ENCODE measurements at places on chromosomes 2 and 18. TPM values are rescaled to one million over a fixed set of nuclear protein-coding genes. Genes with fewer than 3 reads are reported as not detected.

The PROKR1 gene
- not detected for total RNA-seq

The GPATCH11 gene
- total RNA-seq = 8.8 TPM

The WDCP gene
- 11.3 TPM for total RNA-seq

The PLGLB2 gene
- 5.3 TPM for total RNA-seq

The MRO gene
- not detected for total RNA-seq

The LNPK gene
- 51.5 TPM for total RNA-seq

The MPP4 gene
- total RNA-seq = 3.9 TPM

The CCDC74B gene
- 3.5 TPM for total RNA-seq

The AFF3 gene
- not detected for total RNA-seq

The CFAP53 gene
- total RNA-seq = 0.27 TPM

The TEX44 gene
- not detected for total RNA-seq

The GYPC gene
- total RNA-seq = 13.7 TPM

The UGT1A4 gene
- total RNA-seq = not detected

The MC5R gene
- total RNA-seq = 0.21 TPM

The HNRNPLL gene
- total RNA-seq = 44.1 TPM

The DUSP2 gene
- 1.9 TPM for total RNA-seq

The GREB1 gene
- total RNA-seq = 0.52 TPM

The CD207 gene
- total RNA-seq = 0.26 TPM

The RRM2 gene
- total RNA-seq = 0.72 TPM

The CNDP1 gene
- total RNA-seq = not detected

The RUFY4 gene
- total RNA-seq = not detected

The GALNT13 gene
- 2.2 TPM for total RNA-seq

The DSG3 gene
- not detected for total RNA-seq

The RAMP1 gene
- 19.5 TPM for total RNA-seq

The IL1RN gene
- total RNA-seq = not detected

The OXER1 gene
- total RNA-seq = 0.32 TPM

The LAMA1 gene
- total RNA-seq = 0.62 TPM

The CDH20 gene
- not detected for total RNA-seq

The RESP18 gene
- total RNA-seq = not detected

The LYG1 gene
- not detected for total RNA-seq

The LRP1B gene
- 0.05 TPM for total RNA-seq

The NPC1 gene
- total RNA-seq = 40.4 TPM

The MOCOS gene
- 4.8 TPM for total RNA-seq

The UGT1A10 gene
- total RNA-seq = not detected

The KYNU gene
- 1.8 TPM for total RNA-seq

The MC4R gene
- total RNA-seq = not detected

The RNF125 gene
- 2.9 TPM for total RNA-seq

The NETO1 gene
- total RNA-seq = not detected

The NRP2 gene
- total RNA-seq = 3.9 TPM

The STON1 gene
- total RNA-seq = 3.2 TPM

The FSHR gene
- total RNA-seq = 0.19 TPM

The EVX2 gene
- total RNA-seq = not detected

The CD302 gene
- 6.3 TPM for total RNA-seq

The PPP1R7 gene
- 86.1 TPM for total RNA-seq

The SPTBN1 gene
- 308 TPM for total RNA-seq

The PRKCE gene
- total RNA-seq = 2.4 TPM

The ANAPC1 gene
- total RNA-seq = 37.1 TPM

The YWHAQ gene
- 194 TPM for total RNA-seq

The SPP2 gene
- total RNA-seq = not detected

The APCDD1 gene
- total RNA-seq = 0.91 TPM
